Testis (tissue), 5 donors: ENCODE measurements at places on chromosomes 3 and 15. TPM values are rescaled to one million over a fixed set of nuclear protein-coding genes. Genes with fewer than 3 reads are reported as not detected.

LRRIQ4 gene
- polyA plus RNA-seq, result 3.4 TPM

ANKRD34C gene
- polyA plus RNA-seq, result 0.12 TPM

HDC gene
- 11.9 TPM for polyA plus RNA-seq

CCDC50 gene
- polyA plus RNA-seq, result 68.2 TPM

IGSF11 gene
- 99.1 TPM for polyA plus RNA-seq

CPN2 gene
- polyA plus RNA-seq, result 0.36 TPM

RTP1 gene
- 0.59 TPM for polyA plus RNA-seq

FOXB1 gene
- 7.4 TPM for polyA plus RNA-seq

LSMEM2 gene
- 2.6 TPM for polyA plus RNA-seq

CAMP gene
- 2.8 TPM for polyA plus RNA-seq

METTL6 gene
- polyA plus RNA-seq, result 42.9 TPM

HRG gene
- polyA plus RNA-seq, result 0.16 TPM

NR1I2 gene
- 0.57 TPM for polyA plus RNA-seq

MCF2L2 gene
- polyA plus RNA-seq, result 6.8 TPM

- no peak for DNase-seq
Measured at GRCh38 chr3:38636464-38636863, 13.0 kb downstream of the SCN5A start.

DNA sequence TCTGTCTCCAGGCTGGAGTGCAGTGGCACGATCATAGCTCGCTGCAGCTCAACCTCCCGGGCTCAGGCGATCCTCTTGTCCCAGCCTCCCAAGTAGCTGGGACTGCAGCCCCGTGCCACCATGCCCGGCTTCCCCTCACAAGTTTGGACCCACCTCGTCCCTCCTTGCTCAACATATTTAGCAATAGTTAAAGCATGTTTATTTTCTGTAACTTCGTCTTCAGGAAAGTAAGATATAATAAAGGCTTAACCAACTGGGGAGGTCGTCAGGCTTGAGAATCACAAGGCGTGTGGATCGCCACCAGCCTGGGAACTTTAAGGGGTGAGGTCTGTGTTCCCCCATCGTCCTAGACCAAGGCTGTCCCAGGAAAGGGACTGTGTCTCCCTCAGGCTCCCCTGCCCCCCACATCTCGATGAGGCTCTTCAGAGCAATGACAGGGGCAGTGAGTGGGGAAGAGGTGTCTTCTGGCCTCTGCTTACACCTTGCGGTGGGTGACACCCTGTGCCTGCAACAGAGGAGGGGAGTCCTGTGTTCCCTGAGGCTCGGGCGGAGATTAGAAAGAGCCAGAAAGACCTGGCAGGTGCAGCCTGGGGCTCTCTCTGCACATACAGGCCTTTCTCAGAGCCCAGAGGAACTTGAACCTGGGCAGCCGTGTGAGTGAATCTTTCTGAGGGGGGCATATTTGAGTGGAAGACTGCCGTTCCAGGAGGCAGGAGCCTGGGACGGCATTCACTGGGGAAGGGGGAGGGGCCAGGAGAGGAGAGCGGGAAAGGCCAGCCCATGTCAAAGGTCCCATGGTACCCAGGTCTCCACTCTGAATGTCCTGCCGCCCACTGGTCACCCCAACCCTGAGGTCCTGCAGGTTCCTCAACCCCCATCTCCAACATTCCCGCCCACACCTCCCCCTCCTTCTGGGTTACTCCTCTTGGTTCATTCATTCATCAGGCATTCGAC is 152.3 kb downstream of the SMAD6 start:
- DNase-seq, result peak; percentile 13

GRCh38 chr3:29919571-29919970 is 638.7 kb downstream of the RBMS3 start:
- DNase-seq, result no peak

GRCh38 chr3:110711851-110712516 is 359.6 kb upstream of the NECTIN3 start:
- DNase-seq, result no peak

- DNase-seq, result peak; percentile 48
Measured at GRCh38 chr15:44033894-44034293, 161.2 kb downstream of the FRMD5 start.

DNA sequence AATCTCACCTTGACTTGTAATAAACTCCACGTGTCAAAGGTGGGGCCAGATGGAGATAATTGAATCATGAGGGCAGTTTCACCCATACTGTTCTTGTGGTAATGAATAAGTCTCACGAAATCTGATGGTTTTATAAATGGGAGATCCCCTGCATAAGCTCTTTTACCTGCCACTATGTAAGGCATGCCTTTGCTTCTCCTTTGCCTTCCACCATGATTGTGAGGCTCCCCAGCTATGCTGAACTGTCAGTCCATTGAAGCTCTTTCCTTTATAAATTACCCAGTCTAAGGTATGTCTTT is 45.5 kb downstream of the SUCNR1 start:
- DNase-seq, result no peak

DNA sequence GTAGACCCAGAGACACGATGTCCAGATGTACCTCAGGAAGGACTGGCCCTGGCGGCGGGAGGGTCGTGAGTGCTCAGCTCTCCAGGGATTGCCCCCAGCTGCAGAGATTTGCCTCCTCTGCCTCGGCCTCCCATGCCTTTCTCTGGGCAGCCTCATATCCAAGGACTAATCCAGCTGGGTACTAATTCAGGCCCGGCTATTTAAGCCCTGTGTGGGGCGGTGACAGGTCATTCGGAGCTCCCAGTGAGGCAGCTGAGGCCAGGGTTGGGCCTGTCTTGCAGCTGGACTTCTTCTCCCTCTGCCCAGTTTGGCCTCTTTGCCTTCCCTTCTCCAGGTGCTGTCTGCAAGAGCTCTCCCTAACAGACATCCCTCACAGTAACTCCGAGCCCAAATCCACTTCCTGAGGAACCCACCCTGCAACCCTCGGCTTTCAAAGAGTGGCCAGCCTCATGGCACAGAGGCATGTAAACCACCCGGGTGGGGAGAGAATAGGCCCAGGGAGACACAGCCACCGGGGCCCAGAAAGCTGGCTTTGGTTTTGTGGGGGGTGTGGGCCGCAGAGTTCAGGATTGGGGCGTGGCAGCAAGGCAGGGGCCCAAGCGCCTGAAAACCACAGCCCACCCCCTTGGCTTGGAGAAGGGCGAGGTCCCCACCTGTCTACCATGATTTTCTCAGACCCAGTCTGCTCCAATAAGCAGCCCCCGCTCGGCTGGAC is 85.8 kb downstream of the PPCDC start:
- no peak for DNase-seq

GRCh38 chr3:195451373-195452015 is 8.7 kb upstream of the ACAP2 start:
- no peak for DNase-seq

GRCh38 chr15:31786360-31786759 is 244.0 kb upstream of the CHRNA7 start:
- DNase-seq, result no peak

GRCh38 chr3:29804044-29804443 is 523.2 kb downstream of the RBMS3 start:
- DNase-seq, result no peak

- DNase-seq, result peak; percentile 82
Measured at GRCh38 chr3:61927332-61927731, 366.0 kb downstream of the PTPRG start.

- no peak for DNase-seq
Measured at GRCh38 chr15:62291262-62291661, 126.2 kb upstream of the C2CD4B start.

DNA sequence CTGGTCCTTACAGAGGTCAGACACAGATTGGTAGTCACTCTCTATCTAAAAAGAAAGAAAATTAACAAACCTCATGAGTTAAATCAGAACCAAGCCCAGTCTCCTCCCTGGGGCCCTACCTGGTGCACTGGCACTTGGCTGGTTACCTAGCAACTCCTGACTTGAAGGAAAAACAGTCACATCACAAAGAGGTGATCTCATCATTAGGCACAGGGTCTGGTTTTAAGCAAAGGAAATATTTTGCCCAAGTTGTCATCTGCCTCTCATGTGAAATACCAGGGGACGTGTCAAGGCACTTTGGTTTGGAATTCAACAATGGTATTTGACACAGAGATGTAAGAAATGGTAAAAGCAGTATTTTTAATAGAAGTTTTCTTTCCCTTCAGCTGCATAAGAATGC is 47.7 kb upstream of the FMN1 start:
- DNase-seq, result no peak

DNA sequence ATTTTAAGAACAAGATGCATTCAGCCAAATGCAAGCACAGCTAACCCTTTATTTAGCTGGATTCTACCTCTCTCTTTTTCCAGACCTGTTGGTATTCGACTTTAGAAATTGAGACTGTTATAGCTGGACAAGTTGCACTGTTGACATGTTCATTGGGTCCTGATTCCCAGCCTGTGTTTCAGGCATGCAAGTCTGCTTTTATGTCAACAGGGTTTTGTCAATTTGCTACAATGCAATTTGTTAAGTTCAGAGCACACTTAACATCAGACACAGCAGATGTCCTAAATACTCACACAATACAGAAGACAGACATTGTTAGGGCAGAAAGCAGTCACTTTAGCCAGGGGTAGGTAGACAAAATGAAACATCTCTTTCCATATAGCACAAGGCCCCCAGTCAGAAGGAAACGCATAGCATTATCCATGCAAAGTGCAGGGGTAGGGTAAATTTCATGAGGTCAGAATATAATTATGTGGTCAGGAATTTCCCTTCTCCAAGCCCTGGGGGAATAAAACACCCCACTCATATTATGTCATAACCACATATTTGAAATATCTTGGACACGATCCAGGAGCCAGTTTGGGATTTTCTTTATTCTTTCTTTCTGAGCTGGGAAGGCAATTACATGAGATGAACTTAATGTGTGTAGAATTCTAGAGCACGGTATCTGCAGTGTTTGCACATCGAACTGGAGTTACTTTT is 504.1 kb downstream of the NTRK3 start:
- no peak for DNase-seq

- no peak for DNase-seq
Measured at GRCh38 chr3:46187876-46188275, 20.2 kb downstream of the CCR1 start.

- no peak for DNase-seq
Measured at GRCh38 chr3:15342945-15343344, 10.6 kb upstream of the SH3BP5 start.

- DNase-seq, result no peak
Measured at GRCh38 chr3:156788846-156789245, 37.3 kb upstream of the LEKR1 start.

DNA sequence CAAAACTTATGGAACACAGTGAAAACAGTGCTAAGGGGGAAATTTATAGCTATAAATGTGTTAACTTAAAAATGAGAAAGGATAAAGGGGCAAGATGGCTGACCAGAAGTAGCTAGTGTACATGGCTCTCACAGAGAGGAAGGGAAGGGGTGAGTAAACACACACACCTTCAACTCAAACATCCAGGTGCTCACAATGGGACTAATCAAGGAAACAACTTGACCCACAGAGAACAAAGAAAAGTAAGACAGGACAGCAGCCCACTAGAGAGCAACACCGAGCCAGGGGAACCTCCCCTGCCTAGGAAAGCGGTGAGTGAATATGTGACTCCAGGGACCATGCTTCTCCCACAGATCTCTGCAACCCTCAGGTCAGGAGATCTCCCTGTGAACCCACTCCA is 85.0 kb upstream of the UBP1 start:
- DNase-seq, result no peak

DNA sequence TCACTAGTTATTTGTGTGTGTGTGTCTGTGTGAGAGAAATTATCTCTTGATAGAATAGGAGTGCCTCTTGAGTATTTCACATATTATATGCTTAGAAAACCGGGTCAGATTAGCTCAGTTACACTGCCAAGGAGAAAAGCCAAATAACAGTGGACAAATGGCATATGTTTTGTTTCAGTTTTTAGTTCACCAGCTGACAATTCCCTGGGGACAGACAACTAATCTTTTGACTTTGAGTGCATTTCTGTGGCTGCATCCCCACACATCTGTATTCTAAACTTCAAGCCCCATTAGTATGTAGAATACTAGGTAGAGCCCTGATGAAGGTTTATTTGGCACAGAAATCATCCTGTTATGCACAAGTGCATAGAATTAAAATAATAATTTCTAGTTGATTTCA is 227.7 kb upstream of the CNTN3 start:
- DNase-seq, result no peak

DNA sequence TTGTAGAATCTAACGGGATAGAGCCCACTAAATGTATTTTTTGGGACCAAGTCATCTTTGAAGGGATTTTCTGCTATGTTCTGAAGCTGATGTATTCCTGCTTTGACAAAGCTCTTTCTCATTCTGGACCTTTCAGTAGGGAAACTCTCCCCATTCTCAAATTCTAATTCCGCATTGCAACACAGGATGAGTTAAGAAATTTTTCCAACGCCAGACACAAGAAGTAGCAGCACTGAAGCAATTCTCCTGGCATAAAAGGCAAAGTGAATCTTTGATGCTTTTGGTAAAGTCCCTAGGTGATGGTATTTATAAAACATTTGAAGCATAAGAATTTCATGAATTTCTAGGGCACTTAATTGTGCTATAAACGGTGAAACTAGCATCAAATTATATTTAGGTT is 76.8 kb downstream of the ZPLD1 start:
- DNase-seq, result no peak

DNA sequence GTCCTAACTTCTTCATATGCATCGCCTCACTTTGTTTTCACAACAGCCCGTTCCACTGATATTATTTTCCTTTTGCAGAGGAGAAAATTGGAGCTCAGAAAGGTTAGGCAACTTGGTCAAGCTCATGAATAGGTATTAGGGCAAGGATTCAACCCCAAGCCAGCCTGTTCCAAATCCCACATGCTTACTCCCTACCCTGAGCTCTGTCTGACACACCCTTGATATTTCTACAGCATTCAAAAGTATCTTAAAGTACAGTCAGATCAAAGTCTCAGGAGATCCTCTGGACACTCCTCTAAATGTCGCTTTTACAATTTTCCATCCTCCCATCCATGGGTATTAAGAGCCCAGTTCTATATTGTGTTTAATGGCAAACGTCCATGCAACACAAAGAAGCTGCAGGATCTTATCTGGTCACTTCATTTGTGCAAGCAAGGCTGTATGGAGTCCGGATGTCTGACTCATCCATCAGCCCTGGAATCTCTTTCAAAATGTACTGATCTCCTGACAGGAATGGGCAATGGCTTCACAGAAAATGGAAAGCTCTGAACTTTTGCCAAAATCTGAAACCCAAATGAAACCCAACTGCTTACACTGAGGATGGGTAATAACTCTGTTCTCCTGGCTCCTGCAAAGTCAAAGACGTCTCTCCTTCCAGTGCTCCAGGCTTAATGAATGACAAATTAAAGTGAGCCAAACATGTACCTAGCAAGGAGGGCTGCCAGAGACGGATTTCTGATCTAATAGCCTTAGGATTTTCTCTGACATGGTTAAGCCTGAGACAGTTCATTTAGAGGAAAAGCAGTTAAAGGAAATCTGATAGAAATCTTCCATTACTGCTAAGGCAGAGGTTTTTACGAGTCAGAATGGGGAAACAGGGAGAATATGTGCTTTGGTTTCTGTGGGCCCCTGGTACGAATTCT is 230.9 kb upstream of the RORA start:
- DNase-seq, result no peak

- DNase-seq, result peak; percentile 32
Measured at GRCh38 chr3:158802409-158803268, 785 bp downstream of the MFSD1 start.

DNA sequence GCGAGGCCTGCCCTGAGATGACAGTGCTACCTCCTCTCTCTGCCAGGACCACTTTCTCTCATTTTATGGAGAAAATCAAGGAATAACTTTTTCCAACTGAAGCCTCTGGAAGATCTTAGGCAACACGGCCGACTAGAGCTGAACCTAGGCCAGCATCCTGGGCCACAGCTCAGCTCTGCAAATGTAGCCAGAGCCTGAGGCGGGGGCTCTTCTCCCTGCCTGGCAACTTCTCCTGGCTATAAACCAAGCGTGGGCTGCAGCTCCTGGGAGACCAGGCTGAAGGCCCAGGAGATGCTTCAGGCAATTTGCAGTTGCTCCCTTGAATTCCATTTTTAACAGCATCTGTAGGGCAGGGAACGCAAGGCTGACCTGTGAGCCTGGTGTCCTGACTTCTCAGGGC is 74.9 kb downstream of the CEMIP start:
- peak; percentile 76 for DNase-seq
